Thymus (tissue), 14 donors: ENCODE measurements at places on chromosomes 1 and 21. TPM values are rescaled to one million over a fixed set of nuclear protein-coding genes. Genes with fewer than 3 reads are reported as not detected.

DNA sequence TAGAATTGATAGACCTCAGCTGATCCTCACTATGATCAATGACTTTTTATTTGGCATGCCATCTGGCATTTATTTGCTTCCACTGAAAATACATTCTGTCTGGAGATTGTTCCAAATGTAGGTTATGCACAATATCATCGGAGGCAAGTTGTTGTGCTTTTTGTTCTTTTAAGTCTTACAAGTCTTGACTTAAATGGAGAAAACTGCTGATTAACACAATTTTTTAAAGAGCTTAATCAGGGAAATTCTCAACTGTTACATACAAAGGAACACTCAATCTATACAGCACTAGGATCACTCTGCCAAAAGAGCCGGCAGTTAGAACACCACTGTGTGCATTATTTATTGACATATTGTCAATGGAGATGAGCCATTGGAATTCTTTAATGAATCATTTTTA, 19.2 kb downstream of the CYYR1 start:
- no peak for DNase-seq

DNA sequence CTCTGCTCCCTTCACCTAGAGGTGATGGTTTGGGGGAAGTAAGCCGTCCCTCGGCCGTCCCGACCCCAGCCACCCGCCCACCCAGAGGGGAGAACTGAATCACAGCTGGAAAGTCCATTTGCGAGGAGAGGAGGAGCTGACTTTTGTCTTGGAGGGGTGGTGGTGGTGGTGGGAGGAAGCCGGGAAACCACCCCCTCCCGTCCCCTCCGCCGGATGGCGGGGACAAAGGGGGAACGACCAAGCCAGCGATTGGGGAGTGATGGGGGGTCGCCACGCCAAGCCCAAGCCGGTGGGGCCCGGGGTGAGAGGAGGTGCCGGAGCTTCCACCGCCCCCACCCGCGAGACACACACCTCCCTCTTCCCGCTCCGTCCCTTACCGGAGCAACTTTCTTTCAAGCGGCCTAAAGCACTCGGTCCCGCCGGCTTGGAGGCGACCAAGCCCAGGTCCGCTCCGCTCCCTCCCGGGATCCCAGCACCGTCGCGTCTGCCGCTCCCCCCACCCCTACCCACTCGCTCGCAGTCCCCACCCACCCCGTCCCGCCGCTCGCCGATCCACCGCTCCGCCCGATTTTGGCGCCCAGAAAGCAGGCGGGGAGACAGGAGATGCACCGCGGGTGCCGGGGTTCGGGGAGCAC, 540 bp downstream of the ARHGEF2 start:
- DNase-seq = no peak

DNA sequence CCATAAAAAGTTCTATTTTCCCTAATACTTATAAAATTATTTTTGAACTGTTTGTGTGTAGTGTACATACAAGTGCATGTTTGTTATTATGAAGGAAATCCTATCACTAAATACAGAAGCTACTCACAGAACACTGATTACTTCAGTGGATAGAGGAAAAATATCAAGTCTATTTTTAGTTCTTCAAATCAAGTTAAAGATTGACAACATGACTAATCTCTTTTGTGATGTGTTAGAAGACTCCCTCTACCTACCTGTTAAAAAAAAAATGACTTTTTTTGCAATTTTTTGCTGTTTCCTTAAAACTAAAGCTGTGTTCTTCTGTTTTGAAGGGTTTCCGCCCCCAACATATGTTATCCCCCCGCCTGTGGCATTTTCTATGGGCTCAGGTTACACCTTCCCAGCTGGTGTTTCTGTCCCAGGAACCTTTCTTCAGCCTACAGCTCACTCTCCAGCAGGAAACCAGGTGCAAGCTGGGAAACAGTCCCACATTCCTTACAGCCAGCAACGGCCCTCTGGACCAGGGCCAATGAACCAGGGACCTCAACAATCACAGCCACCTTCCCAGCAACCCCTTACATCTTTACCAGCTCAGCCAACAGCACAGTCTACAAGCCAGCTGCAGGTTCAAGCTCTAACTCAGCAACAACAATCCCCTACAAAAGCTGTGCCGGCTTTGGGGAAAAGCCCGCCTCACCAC, 45.5 kb downstream of the NCF2 start:
- no peak for DNase-seq

DNM3 gene
- total RNA-seq = 2.2 TPM

DNA sequence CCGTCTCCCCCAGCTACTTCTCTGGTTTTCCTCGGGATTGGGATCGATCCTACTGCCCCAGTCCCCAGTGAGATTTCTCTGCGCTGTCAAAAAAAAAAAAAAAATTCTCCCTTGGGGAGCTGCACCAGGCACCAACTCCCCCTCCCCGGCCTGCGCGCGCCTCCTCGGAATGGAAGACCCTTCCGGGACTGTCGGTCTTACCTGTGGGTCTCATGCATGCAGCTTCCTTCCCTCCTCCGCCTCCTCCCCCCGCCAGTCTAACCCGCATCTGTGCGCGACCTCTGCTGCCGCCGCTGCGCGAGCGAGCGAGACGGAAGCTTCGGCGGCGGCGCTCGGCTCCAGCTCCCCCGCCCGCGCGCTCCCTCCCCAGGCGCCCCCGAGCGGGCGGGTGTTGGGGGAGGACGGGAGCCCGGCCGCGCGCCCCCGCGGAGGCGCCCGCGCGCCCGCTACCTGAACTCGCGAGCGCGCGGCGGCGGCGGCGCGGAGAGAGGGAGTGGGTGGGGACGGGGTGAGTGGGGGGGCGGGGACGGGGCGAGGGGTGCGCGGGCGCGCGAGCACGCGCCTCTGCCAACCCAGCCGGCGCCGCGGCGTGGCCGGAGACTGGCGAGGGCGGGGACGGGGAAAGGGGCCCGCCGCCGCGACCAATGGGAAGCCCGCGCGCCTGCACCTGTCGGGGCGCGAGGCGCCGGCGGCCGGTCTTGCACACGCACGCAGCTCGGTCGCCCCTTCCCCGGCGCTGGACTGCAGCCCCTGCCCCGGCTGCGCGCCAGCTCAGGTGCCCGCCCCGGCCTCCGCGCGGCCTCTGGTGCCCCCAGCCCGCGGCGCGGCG, at the start of gene SUSD4:
TSS of gene SUSD4 (minus strand) at position 321 of the 829 bp plus-strand sequence. CDS start 751 bp downstream, outside the sequence.
- DNase-seq = peak; percentile 82

GRCh38 chr1:206895325-206895724, 1.9 kb upstream of the IL24 start:
- no peak for DNase-seq

DNA sequence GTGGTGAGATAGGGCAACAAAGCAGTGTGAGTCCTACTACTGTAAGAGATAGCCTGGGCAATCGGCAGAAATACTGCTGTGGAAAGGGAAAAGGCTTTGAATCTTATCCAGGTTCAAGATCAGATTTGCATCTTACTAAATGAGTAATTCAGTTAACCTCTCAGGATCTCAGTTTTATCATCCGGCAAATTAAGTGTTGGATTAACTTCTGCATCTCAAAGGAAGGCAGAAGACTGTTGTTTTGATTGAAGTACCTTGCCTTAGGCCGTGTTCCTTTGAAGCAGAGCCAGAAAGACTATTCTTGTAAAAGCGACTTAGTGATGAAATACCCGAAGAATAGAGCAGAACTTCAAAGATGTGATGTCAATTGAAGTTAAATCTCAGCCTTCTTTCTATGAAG, 612.9 kb upstream of the USP24 start:
- DNase-seq = no peak

- DNase-seq = no peak
Observed at GRCh38 chr21:35476621-35477395, 427.7 kb upstream of the RUNX1 start.

GRCh38 chr1:56533621-56534020, 45.7 kb downstream of the PLPP3 start:
- no peak for DNase-seq

- DNase-seq = no peak
Observed at GRCh38 chr1:30698401-30698981, 24.9 kb downstream of the MATN1 start.

SLC2A5 gene
- total RNA-seq = 1.5 TPM

SLC9C2 gene
- total RNA-seq = 0.09 TPM

- no peak for DNase-seq
Observed at GRCh38 chr1:55580845-55581332, 365.7 kb upstream of the USP24 start.

AMY2B gene
- 12.5 TPM for total RNA-seq

HTR6 gene
- not detected for total RNA-seq

GRCh38 chr21:34132926-34133325, 59.5 kb downstream of the MRPS6 start:
- no peak for DNase-seq

GRCh38 chr1:119015547-119015946, 27.4 kb upstream of the TBX15 start:
- no peak for DNase-seq

DNA sequence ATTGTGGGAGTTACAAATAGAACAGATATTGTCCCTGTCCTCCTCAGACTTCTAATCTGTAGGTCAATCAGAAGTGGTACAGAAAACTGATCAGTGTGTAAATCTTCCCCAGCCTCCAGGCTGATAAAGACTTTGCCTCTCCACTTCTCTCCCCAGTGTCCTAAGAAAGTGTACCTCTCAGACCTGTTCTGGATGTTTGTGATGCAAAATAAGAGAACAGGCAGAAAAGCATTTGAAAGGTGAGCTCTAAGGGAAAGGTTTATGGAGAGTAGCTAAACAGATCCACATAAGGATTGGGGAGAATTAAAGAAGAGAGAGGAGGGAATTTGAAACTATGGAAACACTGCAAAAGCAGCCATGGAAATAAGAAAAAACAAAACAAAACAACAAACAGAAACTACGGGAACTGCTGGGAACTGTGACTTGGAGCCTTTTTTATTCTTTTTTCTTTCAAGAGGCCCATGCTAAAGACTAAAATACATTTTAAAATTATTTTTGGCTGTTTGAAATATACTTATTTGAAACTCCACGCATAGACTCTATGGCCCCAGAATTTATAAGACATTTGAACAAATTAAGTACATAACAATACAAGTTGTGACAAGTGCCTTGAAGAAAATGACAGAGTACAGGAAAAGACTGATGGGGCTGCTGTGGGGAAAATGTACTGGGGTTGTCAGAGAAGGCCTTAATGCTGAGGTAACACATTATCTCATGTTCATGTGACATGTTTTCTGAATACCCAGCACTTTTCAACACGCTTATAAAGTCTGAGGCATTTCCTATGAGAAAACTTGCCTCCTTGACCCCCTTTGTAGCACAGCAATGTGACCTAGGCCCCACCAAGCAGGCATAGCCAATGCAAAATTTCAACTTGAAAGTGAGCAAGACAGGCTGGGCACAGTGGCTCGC, 51.2 kb downstream of the TRAF5 start:
- no peak for DNase-seq

GRCh38 chr1:31618916-31619846, 1.7 kb downstream of the HCRTR1 start:
- DNase-seq = no peak

FAM131C gene
- total RNA-seq = 0.05 TPM

- no peak for DNase-seq
Observed at GRCh38 chr1:57848406-57848805, 424.5 kb upstream of the DAB1 start.

DNA sequence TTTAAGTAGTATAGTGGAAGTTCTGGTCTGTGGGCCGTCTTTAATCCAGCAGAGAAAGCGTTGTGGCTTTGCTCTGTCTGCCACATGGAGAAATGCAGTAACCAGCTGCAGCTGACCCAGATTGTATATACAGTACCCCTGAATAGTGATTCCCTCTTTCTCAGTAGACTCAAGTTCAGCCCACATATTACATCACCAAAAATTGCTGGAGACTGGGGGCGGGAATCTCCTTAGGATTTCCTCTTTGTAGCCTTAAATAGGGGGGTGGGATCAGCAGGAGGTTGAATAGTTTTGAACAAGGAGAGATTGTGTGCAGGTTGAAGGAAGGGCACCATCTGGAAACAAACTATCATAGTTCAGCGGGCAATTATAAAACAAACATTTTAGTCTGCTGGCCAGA, at the start of gene ANGPTL1:
TSS of gene ANGPTL1 (minus strand) at position 134 of the 400 bp plus-strand sequence. CDS start 5,301 bp downstream, outside the sequence.
- no peak for DNase-seq

CTTNBP2NL gene
- 4.2 TPM for total RNA-seq
